ENCODE measurements at places on chromosomes 12 and 14.

DNA sequence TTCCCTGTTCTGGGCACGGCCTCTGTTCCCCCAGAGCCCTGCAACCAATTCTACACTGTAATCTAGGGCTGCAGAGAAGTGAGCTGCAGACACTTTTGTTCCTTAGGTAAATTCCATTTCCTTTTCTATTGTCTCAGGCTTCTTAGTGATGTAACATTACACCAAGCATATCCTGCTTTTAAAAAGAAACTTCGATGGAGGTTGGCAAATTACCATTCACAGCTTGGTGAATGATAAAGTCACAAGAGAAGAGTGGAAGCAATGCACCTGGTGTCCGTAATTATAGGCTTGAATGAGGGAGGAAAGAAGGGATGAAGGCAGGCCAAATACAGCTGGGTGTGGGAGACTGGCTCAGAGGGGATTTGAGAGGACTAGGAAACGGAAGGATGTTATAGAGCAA lies 68.6 kb downstream of the PPM1A start:
- DNase-seq, result no peak

DNA sequence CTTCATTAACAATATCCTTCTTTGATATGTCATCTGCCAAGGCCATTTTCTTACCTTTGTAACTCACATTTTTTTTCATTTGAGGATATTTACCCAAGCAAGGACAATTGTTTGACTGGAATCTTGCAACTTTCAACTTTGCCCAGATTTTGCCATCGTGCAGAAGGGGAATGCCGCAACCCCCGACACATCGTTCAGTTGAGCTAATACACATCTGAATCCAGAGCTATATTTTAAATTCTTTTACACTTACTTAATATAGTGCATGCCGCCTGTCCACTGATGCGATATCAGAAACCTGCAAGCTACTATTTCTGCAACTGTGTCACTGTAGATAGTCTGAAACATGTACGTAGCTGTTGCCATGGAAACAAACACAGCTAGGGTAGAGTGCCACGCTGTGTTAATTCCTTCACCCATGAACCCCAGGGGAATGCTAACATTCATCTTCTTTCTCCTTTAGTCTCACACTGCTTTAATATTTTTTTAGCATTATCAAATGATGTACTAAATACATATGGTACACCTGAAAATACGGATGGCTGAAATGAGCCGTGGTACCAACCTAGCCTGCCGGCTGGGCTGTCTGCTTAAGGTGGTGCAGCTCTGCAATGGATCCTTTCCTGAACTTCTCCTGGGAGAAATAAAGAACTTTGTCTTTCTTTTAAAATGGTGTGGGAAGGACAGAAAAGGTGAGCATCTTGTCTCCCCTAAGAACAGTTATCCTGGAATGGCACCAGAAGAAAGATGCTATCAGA lies 77.0 kb upstream of the FOXN3 start:
- no peak for DNase-seq

- no peak for DNase-seq
Observed at GRCh38 chr14:58198086-58198485, 1.9 kb upstream of the ACTR10 start.

- DNase-seq, result no peak
Observed at GRCh38 chr12:124906606-124907261, 7.7 kb downstream of the UBC start.

- DNase-seq, result no peak
Observed at GRCh38 chr14:91283666-91284065, 39.2 kb upstream of the GPR68 start.

DNA sequence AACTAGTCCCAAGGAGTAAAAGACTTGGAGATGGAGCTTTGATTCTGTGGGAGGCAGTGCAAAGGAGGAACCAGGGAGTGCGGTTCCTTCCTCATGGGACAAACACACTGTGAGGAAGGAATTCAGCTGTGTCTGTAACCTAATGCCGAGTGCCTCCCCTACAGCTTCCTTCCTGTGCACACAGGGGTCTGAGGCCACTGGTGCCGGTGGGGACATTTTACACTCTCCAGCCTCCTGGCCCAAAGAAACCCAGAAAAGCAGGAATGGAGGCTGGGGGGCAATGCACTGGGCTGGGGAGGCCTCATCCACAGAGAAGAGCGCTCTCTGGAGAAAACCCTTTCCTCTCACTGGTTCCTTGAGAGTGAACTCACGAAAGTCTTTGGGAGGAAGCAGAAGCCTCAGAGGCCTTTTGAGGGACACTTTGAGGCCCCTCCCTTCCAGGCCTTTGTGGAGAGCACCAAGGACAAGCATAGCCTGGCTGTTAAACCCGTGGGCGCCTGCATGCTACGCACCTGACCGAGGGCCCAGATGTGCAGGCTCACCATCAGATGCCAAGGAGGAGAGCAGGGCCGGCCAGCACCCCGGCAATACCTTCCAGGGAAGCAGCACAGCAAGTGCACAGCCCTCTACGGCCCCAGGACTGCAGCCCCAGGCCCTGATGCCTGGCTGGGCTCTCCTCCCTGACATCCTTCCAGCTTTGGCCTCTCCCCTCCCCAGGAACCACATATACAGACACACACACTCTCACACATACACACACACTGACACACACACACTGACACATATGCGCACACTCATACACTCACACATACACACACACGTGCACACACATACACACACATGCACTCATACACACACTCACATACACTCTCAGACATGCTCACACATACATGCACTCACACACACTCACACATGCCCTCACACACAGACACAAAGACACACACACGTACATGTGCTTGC lies 52.0 kb downstream of the NFKBIA start:
- DNase-seq, result no peak

- DNase-seq, result no peak
Observed at GRCh38 chr12:104187446-104188155, 28.0 kb upstream of the TXNRD1 start.

DNA sequence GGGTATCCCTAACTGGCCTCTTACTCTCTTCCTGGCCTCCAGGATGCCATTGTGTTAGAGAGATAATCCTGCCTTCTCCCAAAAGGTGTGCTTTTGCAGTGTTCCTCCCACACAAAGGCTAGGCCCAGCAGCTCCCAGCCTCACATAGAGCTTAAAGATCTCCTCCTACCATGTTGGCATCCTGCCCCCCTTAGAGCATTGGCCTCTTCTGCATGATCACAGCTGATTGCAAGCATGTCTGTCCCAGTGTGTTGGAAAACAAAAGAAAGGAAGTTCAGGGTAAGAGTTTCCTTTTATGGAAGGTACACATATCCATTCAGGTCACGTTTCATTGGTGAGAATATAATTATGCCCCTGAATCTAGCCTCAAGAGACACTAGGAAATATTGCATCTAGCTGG lies 405.4 kb downstream of the TMTC2 start:
- no peak for DNase-seq

GRCh38 chr14:102050625-102051024 lies 36.2 kb downstream of the HSP90AA1 start:
- DNase-seq, result no peak

- peak; percentile 4 for DNase-seq
Observed at GRCh38 chr14:89137526-89138163, 279.4 kb downstream of the FOXN3 start.

- no peak for DNase-seq
Observed at GRCh38 chr14:97158102-97158501, 360.9 kb downstream of the VRK1 start.

GRCh38 chr12:4653257-4653656 lies 4.3 kb downstream of the NDUFA9 start:
- no peak for DNase-seq

DNA sequence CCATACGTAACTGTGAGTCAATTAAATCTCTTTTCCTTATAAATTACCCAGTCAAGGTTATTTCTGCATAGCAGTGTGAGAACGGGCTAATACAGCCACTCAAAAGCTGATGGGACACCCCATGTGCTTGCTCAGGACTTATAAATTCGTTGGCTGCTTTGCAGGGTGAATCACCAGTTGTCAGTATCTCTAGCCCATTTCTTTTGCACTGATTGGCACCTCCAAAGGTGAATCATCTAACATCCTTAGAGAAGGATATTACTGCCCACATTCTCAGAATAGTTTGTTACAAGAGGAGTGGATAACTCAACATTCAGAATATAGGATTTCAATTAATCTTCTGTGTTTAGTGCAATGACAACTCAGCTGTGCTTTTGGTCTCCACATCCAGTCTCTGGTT lies 601.5 kb downstream of the KCNH5 start:
- DNase-seq, result no peak

GRCh38 chr12:24360907-24361306 lies 411.4 kb upstream of the SOX5 start:
- no peak for DNase-seq

DNA sequence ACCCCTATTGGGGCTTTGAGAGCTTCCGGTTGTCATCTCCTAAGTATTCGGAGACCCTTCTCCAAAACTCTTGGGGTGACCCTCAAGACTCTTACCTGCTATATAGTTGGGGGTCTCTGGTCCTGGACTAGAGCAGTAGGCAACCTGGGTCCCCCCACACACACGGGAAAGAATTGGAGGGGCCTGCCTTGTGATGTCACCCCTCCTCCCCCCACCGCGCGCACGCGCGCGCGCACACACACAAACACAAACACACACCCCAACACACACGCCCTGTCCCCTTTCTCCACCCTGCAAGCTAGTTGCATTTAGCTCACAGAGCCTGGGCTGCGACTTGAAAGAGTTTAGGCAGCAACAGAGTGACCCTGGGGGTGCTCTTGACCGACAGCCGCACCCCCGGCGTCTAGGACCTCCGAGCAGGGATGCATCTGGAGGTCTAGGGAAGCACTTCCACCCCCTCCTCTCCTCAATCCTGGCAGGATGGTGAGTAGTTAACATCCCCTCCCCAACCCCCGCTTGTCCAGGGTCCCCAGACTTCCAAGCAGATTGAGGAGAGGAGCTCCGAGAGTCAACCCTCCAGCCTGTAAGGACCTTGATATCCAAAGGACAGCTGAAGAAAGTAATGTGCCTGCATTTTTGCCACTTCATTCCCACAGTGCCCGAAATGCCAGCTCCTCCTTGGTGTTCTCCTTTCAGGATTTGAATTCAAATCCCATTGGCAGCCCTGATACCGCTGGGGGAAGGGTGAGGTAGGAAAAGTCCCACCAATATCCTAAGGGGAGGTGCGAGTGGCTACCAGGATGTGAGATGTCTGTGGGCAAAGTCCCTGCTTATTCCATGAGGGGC lies 1.4 kb upstream of the DNAJC14 start:
- DNase-seq, result peak; percentile 71

GRCh38 chr12:45973526-45973925 lies 16.8 kb downstream of the SCAF11 start:
- no peak for DNase-seq

DNA sequence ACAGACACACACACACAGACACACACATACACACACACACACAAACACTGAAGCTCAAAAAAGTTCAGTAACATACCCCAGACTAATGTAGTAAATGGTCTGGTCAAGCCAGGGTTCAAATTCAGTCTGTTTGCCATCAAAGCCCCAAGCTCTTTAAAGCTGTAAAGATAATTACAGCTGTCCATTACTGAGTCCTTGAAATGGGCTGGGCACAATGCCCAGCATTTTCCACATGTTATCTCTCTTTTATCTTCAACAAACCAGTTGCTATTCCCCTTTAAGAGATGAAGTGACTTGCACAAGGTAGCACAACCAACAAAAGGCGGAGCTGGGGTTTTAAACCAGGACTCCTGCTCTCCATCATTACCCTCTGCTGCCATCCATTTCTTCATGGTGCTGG lies 7.6 kb upstream of the UNC119B start:
- DNase-seq, result no peak

DNA sequence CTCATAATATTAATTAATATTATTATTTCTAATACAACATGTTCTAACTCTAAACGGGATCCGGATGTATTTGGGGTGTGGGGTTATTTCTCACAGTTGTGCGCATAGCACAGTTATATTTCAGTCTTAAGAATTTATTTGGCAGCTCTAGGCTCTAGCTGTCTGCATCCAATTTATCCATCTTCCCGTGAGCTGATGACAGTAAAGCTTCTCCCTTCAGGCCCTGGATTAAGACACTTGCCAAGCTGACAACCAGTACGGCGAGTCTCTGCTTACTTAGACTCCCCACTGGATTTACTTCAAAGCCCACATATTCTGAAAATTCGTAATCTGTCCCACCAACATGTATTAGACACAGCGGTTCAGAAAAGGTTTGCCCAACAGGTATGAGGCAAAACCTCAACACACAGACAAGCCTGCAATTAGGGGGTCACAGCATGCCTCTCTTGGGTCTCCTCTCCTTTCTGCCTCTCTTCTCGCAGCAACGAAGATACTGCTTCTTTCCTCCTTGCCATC lies 232.9 kb upstream of the TMTC1 start:
- no peak for DNase-seq

DNA sequence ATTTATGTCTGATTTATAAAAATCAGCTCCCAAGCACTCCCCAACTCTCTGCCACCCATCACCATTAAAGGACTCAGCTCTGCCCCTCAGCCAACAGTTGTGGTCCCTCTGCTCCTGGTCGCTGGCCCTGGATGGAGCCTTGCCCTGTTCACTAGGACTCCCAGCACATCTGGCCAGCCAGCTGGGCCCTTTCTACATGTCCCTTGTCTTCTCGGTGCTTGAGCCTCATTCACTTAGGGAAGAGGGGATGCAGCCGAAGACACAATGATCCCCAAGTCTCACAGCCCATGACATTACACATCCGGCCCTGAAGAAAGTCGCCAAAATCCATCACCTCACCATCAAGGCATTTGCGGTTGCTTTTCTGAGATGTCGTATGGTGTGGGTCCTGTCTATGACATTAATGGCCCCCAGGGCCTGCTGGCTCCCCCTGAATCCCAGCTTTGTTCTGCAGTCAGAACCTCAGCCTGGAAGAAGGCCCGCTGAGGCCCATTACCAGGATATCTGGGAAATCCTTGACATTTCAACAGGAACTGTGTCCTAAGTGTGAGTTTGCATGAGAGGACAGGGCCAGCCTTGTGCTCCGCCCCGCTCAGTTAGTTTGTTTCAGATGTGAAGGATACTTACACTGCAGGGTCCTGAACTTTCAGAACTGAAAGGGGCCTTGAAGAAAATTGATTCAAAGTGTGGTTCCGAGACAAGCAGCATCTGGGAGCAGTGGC lies 19.1 kb downstream of the TSPAN11 start:
- DNase-seq, result no peak

- no peak for DNase-seq
Observed at GRCh38 chr14:95045836-95046430, 111.4 kb downstream of the DICER1 start.

- DNase-seq, result no peak
Observed at GRCh38 chr12:132494294-132495164, 4.6 kb downstream of the FBRSL1 start.

DNA sequence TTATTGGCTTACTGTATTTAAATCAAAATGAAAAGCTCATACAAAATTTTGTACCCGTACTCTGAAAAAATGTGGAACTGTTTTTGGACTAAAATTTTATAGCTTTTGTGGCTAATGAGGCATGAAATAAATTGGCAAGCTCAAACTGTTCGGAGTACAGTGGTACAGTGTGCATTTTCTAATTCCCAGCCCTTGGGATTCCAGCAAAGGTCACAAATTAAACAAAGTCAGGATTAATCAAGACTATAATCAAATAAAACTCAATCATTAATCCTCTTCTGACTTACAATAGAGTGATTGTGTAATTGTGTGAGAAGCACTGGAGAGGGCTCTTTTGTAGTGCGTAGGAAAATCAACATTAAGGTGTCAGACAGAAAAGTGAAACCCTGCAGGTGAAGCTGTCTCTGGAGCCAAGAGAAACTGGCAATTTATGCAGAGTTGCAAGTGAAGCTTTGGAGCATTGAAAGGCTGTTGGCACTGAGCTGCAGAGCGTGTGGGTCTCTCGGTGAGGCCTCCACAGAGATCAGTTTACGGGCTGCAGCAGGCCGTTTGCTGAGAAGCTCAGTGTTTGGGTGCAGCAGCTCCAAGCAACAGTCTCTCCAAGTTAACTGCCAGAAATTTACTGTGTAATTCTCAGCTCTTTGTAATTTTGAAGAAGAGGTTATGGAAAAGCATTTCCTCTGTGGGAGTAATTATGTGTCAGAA lies 275.9 kb downstream of the FBXL14 start:
- DNase-seq, result no peak

All from occipital lobe (tissue), 3 donors.